ENCODE measurements at places on chromosomes 13 and 19. TPM values are rescaled to one million over a fixed set of nuclear protein-coding genes. Genes with fewer than 3 reads are reported as not detected.

DNA sequence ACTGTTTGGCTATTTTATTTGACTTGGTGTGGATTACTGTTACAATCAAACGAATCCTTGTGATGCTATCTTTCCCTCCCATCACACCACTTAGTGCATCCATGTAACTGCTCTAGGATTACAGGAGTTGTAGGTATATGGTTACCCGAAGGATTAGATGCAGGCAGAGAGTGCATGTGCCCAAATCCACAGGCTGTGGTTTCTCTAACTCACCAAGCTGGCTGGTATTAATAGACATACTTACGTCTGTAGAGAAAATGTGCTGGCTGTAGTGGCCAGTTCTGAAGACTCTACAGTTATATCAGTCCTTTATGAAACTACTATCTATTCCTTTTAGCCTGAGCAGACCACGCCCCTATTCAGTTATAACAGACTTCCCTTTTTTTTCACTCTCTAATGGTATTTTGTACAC is 1.1 kb upstream of the HMGB1 start:
- DNase-seq: no peak

DNA sequence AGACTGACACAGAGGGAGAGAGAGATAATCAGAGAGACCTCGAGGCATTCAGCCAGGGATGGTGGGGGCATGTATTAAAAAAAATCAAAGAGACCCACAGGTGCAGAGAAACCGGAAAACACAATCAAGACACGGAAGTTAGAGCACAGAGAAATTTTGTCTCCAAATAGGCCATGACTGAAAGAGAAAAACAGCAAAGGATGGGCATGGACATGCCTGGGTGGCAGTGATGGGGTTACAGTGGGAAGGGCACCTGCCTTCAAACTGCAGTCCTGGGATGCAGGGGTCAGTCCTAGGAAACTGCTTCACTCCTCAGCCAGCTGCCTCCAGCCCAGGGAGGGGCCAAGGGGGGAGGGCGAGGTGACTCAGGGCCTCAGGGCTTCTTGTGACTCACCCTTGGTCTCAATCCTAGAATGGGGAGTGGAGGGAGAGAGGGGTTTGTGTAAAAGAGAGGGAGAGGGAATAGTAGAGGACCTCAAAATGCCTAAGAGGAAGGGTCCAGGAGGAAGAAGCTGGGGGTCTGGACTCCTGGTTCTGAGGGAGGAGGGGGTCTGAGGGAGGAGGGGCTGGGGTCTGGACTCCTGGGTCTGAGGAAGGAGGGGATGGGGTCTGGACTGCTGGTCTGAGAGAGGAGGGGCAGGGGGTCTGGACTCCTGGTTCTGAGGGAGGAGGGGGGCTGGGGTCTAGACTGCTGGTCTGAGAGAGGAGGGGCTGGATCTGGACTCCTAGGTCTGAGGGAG is 3.6 kb upstream of the KCNN4 start:
- DNase-seq: no peak

DNA sequence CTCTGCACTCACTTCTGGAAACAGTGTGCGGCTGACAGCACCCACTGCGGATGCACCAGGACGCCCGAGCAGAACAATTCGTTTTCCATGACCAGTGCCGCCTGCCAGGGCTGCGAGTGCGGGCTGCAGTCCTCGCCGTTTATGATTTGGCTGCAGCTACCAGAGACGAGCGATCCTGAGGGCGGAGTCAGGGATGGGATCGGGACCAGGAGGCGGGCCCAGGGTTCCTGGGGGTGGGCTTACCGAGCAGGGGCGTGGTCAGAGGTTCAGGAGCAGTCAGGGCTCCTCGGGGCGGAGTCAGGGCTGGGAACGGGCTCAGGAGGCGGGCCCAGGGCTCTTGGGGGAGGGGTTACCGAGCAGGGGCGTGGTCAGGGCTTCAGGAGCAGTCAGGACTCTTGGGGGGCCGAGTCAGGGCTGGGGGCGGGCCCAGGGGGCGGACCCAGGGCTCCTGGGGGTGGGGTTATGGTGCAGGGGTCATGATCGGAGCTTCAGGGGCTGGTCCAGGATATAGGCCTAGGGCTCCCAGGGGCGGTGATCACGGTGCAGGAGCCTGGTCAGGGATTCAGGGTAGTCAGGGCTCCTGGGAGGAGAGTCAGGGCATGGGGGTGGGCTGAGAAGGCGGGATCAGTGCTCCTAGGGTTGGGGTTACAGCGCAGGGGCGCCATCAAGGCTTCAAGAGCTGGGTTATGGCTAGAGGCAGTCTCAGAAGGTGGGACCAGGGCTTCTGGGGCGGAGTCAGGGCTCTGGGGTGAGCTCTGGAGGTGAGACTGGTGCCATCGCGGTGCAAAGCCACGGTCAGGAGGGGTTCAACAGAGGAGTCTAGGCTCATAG is 1.7 kb downstream of the KLK4 start:
- DNase-seq: peak; percentile 31

DNA sequence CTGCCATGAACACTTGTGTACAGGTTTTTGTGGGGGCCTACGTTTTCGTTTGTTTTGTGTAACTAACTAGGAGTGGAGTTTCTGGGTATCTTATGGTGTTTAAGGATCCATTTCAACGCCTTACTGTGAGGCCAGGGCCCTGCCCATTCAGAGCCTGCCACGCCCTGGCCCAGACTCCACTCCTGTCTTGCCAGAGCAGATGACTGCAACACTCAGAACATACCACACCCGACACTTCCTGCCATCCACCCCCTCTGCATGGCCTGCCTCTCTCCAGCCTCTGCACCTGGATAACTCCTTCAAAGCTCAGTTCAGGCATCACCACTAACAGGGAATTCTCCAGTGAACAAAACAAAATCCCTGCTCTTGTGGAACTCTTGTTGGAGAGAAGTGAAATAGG is 43.2 kb downstream of the RGCC start:
- DNase-seq: no peak

GRCh38 chr13:107031716-107032115 is 463.8 kb upstream of the ARGLU1 start:
- DNase-seq: no peak

DNA sequence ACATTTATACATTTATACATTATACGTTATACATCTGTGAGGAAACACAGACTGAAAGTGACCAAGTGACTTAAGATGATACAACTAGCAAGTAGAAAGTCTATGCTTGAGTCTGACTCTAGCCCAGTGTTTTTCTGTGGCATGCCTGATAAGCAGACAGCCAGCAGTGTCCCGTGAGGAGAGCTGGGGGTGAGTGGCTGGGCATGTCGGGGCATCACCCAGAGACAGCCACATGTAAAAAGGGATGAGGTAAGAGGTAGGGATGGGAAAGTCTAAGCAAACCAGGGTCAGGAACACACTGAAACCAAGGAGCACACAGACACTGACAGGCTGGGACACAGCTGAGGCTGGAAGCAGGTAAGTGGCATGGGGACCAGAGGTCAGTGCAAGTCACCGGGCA is 333.2 kb downstream of the FOXO1 start:
- no peak for DNase-seq

GRCh38 chr13:23578411-23579071 is 8.3 kb downstream of the TNFRSF19 start:
- DNase-seq: peak; percentile 52

DNA sequence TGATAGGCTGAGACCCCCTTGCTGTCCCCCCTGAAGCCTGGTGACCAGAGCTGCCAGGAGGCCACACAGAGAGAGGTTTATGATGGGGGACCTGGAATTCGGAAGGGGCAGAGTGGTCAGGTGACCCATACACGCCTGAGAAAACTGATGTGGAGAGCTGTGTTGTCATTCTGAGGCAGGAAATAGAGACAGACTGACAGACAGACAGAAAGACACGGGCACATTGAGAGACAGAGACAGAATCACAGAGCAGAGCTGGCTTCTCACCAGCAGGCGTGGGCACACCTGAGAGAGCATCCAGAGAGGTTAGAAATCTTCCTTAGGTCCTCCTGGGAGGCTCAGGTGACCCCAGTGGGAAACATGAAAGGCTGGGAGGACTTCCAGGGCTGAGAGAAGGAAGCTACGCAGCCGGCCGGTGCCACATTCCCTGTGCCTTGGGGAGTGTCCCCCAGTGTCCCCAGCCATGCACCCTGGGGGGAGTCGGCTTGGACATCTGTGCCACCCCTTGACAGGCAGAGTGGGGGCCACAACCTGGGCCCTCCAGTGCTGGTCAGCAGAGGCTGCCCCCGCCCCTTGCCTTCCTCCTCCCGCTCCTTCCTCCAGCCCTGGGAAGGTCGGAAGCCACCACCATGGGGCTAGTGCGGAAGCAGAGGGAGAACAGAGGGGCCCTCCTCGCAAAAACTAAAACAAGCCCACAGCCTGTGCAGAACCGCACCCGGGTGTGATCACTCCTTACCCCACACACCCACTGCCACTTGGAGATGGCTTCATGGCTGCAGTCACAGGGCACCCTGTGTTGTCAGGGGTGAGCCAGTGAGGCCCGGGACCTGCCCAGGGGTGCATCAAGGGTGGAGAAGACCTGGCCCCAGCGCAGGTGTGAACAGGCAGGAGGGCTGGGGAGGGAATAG is 2.2 kb downstream of the FFAR1 start:
- DNase-seq: no peak

GRCh38 chr19:46447006-46447405 is 18.3 kb upstream of the PNMA8C start:
- DNase-seq: no peak

DNA sequence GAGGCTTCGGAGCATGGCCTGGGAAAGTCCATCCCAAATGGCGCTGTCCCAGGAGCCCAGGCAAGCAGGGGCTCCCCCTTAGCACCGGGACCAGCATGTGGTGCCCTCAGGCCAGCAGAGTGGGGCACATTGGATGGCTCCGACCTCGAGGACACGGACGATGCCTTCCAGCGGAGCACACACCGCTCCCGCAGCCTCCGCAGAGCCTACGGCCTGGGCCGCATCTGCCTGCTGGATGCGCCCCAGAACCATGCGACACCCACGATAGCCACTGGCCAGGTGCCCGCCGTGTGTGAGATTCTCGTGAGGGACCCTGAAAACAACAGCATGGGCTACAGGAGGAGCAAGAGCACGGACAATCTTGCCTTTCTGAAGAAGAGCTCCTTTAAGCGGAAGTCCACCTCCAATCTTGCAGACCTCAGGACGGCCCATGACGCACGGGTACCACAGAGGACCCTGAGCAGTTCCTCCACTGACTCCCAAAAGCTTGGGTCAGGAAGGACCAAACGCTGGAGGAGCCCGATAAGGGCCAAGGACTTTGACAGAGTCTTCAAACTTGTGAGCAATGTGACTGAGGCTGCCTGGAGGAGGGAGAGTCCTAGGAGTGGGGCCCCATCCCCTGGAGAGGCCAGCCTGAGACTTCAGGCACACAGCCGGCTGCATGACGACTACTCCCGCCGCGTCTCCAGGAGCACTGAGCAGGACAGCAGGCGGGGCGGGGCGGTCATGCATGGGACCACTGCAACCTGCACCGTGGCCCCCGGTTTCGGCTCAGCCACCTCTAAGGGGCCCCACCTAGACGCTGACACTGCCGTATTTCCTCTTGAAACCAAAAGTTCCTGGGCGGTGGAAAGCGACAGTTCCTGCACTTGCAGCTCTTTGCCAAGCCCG is 63.1 kb downstream of the SPATA13 start:
- no peak for DNase-seq

DNA sequence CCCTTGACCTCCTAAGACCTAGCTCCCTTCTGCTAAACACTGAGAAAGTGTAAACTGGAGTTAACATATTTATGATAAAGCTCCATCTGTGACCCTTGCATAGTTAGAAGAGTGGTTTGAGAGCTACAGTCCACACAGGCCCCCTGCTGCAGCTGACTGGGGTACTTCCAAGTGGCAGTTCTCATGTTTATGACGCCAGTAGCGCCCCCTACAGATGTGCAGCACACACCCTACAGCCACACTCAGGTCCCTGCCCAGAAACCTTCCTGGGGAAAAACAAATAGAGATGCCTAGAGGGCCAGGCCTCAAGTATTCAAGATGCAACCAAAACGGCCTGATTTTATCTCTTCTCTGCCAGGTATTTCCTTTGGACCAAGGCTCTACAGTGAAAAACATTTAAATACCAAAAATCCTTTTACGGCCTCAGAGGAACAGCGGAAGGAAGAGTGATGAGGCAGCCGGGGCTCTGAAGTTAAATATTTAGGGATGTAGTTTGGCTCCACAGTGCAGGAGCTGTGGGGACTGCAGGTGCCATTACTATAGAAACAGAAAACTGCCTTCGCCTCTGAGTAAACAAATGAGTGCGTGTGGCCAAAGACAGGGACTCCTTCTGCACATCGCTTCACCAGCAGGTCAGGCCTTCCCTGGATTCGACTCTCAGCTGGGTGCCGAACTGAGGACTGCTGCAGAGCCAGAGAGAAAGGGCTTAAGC is 553.1 kb downstream of the EFNB2 start:
- no peak for DNase-seq

DNA sequence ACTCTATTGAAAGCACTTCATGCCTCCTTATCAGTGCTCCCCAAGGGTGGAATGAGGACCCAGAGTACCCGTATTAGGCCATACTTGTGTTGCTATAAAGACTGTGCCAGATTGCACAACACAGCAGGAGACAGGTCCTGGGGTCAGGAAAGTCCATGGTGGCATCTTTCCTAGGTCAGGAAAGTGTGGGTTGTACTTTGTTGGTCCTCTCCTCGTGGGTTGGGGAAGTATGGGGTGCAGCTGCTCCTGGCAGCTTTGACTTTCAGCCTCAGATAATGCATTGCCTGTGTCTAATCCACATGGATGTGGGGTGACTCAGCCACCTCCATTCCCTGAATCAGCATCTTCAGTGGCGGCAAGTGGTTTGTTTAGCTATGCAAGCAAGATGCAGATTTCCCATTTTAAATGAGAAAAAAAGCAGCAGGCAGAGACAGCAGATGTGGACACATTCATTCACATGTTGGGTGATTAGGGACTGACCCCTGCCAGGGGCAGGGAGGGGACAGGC is 8.4 kb upstream of the CYP2B6 start:
- no peak for DNase-seq

DNA sequence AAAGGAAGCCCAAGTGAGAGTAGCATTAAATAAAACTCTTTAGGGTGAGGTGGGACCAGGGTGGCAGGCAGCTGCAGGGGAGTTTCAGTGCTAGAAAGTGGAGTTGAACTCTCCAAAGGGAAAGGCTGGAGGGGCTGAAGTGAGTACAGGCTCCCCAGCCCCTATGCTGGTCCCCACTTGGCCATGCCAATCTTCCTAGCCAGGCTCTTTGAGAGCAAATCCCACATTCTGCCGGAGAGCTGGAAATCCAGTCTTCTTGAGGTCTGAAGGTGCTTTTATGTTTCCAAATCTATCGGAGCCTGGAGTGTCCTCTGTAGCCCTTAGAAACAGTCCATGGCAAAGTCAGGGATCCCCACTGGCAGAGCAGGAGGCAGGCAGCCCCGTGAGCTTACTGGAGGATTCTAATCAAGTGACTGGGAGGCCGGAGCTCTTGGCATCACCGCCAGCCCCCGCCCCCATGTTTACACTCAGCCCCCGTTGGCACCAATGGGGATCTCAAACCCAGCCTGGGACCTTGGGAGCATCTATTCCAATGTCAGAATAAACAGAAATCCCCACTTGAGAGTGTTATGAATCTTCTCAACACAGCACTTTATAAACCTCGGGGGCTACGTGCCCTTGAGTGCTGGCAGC is 18.3 kb downstream of the ZNF536 start:
- no peak for DNase-seq

The S1PR4 gene
- total RNA-seq: 4.7 TPM

The ZNF506 gene
- 45.4 TPM for total RNA-seq

The CNFN gene
- not detected for total RNA-seq

The DMKN gene
- 30.9 TPM for total RNA-seq

The MISP3 gene
- total RNA-seq: 1.8 TPM

The OR10H1 gene
- not detected for total RNA-seq

The PLPPR2 gene
- total RNA-seq: 20.1 TPM

The ZNF837 gene
- 1.3 TPM for total RNA-seq

The DACT3 gene
- total RNA-seq: 11.7 TPM

The FAM83E gene
- total RNA-seq: not detected

Measured in tibial nerve (tissue), 4 donors.